ENCODE measurements at places on chromosomes 7 and 10.

- DNase-seq: no peak
Measured at GRCh38 chr10:13892001-13892491, 305.3 kb downstream of the PRPF18 start.

DNA sequence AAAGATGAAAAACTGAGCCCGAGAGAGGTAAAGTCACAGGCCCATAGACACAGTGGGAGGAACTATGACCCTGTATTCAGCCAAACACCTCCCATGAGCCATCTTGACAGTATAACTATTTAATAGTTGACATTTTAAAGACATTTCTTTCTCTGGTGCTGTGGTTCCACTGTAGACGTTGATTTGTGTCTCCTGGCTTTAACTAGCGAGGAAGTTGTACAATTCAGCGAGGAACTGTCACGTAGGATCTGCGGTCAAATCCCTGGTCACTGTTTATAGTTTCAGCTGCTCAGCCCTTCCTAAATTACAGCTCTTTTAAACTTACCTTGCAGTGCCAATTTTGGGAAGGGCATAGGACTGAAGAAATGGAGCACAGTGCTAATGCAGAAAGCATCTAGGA lies 7.1 kb upstream of the CELF2 start:
- no peak for DNase-seq

- no peak for DNase-seq
Measured at GRCh38 chr10:6542999-6543430, 37.1 kb downstream of the PRKCQ start.

DNA sequence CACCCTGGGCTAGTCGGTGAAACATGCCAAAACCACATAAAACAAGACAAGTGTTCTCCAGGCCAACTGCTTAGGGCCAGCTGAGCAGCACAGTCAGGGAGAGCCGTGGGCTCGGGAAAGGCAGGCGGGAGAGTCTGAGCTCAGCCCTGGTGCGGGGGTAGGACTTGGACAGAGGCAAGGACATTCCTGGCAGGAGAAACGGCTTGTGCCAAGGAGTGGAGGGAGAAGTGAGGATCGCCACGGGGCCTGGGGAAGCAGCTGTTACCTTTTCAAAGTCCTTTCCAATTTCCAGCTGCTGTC lies 4.2 kb downstream of the ELN start:
- no peak for DNase-seq

GRCh38 chr10:93376372-93377293 lies 105.5 kb downstream of the MYOF start:
- peak; percentile 31 for DNase-seq

GRCh38 chr10:75525067-75525466 lies 93.6 kb downstream of the LRMDA start:
- no peak for DNase-seq

GRCh38 chr7:18835001-18835690 lies 282.3 kb downstream of the TWIST1 start:
- no peak for DNase-seq

- DNase-seq: no peak
Measured at GRCh38 chr7:49530481-49530880, 243.0 kb upstream of the VWC2 start.

GRCh38 chr10:1477578-1477977 lies 259.7 kb downstream of the ADARB2 start:
- no peak for DNase-seq

DNA sequence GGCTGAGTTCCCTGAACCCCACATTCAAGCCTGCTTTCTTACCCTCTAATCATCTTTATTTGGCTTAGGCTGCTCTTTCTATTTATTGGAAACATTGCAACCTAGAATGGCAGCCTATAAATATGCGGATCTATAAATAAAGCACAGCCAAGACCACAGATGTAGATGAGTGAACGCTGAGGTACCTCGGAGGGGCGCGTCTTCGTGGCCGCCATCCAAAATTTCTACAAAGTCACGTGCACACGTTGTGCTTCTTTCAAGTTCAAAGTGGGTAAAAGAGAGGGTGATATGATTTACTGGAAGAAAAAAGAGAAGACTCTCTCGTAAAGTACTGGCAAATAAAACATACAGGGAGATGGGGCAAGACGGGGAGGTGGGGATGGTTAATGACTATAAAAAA lies 132.6 kb upstream of the RSU1 start:
- DNase-seq: no peak

DNA sequence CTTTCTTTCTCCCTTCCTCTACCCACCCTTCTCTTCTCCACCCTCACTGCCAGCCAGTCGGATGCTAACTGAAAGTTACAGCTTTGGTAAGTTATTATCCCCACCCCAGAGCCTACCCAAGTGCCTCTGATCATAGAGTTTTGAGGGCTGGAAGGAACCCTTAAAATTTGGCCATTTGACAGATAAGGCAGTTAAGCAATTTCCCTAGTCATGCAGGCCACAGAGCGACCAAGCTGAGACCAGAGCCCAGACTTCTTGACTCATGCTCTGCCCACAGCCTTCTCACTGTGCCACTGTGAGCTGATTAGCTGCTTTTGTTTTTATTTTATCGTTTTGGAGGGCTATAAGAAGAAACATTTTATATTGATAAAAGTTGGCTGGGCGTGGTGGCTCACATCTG lies 17.2 kb downstream of the SAP25 start:
- no peak for DNase-seq

- no peak for DNase-seq
Measured at GRCh38 chr10:89475591-89475998, 59.8 kb downstream of the SLC16A12 start.

DNA sequence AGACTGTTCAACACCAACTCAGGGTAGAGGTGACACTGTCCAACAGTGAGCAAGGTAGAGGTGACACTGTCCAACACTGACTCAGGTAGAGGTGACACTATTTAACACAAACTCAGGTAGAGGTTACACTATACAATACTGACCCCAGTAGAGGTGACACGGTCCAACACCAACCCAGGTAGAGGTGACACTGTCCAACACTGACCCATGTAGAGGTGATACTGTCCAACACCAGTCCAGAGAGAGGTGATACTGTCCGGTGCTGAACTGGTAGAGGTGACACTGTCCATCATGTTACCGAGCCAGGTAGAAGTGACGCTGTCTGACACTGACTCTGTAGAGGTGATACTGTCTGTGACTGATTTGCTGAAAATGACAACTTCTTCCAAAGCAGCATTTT lies 102.4 kb downstream of the GATA3 start:
- DNase-seq: no peak

DNA sequence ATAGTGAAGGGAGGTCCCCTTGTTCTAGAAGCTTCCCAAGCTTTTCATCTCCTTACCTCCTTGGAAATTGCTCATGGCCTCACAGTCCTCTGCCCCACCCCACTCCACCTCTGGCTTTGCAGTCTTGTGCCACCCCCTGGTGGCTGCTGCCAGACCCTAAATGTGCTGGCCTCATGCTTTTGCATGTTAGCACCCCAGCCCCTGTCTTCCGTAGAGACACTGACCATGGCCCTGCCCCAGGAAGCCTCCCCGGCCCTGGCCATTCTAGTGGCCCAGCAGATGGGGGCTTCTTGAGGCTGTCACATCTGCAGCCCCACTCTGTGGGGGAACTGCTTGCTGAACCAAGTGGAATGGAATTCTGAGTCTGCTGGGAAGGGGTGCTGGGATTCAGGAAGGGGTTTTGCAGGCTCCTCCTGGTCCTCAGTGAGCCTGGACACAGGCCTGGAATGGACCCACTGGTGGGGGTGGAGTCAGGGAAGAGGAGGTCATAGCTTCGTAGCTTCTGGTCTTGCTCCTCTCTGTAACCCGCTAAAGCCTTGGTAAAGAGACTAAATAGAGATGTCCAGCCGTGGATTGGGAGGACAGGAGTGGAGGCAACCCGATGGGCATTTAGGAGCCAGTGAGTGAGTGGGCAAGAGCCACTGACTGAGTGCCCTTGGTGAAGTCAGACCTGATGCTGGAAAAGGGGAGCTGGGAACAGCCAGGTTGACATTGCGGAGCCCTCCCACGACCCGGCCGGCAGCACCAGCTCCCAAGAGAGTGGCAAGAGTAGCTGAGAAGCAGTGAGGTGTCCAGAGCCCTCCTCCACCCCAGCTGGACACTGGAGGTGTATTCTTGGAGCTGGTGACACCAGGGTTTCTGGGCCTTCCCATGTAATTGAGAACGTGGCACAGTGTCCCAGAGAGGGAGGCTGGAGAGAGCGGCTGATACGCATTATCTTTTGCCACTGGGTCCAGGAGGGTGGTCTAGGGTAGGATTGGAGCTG lies 20.9 kb downstream of the RAMP3 start:
- no peak for DNase-seq

DNA sequence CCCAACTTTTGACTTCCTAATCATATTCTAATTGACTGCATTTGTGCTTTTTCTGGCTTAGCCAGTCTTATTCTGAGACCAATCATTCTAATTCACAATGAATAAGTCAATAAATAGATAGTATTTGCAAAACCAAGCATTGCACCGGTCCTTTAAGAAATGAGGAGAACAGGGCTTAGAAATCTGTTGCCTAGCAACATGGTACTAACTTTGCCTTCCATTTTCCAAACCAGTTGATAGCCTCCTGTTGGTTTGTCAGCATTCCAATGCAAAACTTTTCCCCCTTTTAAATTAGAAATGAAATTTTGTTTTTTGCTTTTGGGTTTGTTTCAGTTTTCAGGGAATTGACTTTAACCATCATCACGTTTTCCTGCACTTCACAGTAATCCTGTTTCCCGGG lies 603.5 kb upstream of the NRP1 start:
- no peak for DNase-seq

DNA sequence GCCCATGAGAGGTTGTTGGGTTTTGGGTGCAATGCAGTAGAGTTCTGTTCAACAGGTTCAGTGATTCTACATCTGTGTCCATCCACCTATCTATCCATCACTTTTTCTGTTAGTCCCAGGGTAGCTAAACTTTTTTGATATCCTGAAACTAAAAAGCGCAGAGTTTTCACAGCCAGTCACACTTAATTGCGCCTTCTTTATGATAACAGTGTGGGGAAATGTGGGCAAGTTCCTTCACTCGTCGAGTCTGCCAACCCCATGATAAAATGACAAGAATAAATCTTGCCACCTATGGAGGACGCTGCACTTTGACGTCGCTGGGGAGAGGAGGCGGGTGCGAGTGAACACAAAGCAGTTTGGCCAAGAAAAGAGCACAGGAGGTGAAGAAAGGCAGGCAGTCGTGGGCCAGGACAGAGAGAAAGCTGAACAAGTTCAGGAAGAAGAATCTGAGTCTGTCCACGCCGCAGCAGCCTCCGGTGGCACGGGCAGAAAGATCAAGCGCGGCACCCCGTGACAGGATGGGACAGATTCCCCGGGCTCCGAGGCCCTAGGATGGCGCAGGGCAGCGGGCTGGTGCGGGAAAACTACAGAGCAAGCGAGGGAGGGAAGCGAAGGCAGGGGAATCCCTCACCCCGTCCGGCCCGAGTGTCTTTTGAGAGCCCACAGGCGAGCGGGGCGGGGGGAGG lies 9.2 kb downstream of the SP8 start:
- no peak for DNase-seq

- DNase-seq: no peak
Measured at GRCh38 chr10:130930821-130931220, 380.7 kb downstream of the TCERG1L start.

- DNase-seq: no peak
Measured at GRCh38 chr10:124736491-124737136, 7.6 kb downstream of the FAM53B start.

GRCh38 chr10:68110027-68110426 lies 739 bp downstream of the MYPN start:
- no peak for DNase-seq

GRCh38 chr7:106866298-106867281 lies 1.5 kb downstream of the PIK3CG start:
- DNase-seq: peak; percentile 44

GRCh38 chr7:71735961-71736556 lies 604.1 kb downstream of the GALNT17 start:
- no peak for DNase-seq

DNA sequence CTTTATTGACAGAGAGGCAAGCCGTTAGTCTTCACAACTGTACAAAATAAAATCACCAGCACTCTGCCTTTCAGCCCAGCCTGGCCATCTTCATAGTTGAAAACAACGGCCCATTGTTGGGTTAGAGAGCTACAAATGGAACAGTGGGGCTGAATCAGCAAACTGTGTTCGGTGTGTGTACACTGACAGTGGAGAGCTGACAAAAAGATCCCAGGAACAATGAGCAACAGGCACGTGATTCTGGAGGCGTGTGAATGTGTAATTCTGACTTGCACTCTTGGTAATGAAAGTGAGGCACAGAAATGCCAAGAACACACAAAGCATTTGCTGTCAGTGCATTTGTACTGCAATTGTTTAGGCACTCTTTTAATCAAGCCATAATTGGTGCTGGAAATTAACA lies 303.7 kb downstream of the WDR11 start:
- no peak for DNase-seq

DNA sequence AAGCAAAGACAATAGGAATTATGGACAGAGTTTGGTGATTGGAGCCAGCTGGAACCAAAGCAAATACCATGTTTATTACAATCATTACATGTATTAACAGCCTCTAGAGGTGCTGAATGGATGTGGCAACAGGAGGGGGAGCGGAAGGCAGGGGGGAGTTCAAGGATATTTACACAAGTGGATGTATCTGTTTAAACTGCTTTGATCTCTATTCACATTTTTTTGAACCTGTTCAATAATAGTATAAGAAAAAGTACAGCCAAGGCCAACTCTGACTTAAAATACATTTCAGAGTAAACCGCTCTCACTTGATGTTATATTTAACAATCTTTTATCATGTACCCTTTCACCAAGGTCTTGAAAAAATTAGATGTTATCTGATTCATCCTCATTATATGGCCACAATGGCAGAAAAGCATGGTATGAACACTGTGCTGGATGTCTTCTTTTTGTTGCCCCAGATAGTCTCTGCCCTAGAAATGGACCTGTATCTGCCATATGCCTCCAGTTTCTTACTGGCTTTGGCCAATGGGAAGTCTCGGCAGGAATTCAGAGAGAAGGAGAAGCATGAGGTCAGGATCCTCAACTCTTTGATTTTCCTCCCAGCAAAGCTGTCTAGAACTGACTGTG lies 88.2 kb upstream of the FAM133B start:
- DNase-seq: no peak

DNA sequence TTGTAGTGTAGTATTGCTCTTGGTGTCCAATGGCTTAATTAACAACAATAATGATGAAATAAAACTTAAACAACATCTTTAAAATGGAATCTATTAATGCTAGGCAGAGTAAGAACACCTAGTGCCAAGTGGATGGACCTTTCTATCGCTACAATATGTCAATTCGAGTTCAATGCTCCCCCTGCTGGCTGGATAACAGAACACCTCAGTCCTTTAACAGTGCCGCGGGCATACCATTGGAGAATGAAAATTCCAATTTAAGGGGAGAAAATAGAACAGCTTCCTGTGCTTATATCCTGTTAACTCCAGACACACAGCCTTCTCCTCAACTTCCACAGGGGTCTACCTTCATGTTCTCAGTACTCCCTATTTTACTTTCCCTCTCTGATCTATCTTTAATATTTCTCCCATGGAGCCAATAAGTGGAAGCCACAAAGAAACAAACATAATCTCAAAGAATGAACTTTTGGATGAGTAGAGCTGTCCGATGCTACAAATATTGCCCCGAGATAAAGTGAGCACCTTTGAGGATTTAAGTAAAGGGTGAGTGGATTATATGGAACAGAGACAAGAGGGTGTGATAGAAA lies 41.4 kb downstream of the COL1A2 start:
- DNase-seq: peak; percentile 7
